ENCODE measurements at places on chromosomes 2 and 18.

DNA sequence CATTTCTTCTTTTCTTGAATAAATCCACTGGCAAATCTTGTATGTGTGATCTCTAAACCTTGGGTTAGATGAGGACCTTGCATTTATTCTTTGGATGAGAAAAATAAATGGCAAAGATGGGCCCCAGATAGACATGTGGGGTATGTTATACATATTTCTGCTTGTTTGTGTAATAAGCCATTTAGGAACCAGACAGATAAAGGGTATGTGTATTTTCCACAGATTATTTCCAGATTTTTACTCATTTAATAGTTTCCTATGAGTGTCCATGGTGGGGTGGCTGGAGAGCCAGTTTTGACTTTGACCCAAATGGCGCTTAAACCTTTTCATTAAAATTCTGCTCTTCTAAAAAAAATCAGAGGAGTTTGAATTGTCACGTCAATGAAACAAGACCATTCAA, 102.8 kb downstream of the MYCN start:
- no peak for DNase-seq

- DNase-seq, result no peak
Measured at GRCh38 chr2:105364436-105365139, 27.2 kb downstream of the C2orf49 start.

DNA sequence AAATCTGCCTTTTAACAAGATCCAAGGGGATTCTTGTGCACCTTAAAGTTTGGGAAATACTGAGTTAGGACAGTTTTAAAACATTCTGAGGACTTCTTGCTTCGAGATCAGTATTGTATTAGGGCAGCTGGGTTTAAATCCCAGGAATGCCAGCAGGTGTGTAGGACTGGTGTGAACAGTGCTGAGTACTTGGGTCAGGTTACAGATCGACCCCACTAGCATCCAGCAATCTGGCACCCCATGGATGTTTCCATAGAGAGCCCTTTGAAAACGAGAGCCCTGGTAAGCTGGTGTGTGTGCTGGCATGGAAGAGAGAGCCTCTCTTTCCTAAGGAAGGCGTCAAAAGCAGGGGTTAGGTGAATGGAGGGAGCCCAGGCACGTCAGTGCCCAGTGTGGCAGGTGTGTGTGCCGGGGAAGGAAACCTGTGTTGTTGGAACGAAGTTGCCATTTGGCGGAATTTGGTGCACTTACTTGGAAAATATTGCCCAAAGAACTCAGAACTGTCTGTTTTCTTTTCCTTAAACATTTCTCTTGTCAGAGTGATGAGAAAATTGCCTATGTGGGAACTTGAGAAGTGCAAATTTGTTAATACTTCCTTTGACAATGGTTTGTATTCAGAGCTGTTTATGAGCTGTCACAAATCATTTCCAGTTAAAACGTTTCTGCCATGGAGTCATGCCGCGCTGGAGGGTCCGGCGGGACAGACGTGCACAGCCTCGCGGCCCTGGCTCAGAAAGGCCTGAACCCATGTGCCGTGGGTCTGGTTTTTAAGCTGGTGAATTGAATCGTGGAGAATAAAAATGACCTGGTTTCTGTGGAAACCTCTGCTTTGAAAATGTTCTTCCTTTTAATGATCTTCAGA, 38.1 kb downstream of the LDLRAD4 start:
- DNase-seq, result no peak

DNA sequence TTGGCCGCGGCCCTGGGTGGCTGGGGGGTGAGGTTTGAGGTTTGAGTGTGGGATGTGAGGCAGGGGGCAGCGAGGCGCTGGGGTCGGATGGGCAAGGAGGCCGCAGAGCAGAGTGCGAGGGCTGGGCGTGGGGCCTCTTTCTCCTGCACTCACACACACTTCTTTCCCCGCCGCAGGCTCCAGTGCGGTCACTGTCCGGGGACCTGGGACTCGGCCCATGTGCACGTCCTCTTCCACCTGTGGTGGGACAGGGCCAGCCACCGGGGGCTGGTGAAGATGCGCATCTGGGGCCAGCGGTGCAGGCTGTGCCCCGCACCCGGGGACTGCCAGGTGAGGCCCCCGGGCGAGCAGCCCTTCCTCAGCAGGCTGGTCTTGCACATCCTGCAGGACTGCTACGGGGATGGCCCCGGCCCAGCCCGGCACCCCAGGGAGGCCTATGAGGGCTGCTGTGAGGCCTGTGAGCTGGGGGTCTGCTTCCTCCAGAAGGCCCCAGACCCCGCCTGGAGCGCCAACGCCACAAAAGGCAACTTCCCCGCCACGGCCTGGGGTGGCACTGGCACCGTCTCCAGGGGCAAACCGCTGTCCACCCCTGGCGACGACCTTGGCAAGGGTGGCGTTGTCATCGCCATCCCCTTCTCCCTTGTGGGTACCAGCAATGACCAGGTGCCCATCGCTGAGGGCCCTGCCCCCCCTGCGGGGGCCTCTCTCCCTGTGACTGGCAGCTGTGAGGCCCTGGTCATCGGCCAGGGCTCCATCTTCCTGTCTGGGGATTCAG, 2.2 kb downstream of the RTP5 start:
- no peak for DNase-seq

DNA sequence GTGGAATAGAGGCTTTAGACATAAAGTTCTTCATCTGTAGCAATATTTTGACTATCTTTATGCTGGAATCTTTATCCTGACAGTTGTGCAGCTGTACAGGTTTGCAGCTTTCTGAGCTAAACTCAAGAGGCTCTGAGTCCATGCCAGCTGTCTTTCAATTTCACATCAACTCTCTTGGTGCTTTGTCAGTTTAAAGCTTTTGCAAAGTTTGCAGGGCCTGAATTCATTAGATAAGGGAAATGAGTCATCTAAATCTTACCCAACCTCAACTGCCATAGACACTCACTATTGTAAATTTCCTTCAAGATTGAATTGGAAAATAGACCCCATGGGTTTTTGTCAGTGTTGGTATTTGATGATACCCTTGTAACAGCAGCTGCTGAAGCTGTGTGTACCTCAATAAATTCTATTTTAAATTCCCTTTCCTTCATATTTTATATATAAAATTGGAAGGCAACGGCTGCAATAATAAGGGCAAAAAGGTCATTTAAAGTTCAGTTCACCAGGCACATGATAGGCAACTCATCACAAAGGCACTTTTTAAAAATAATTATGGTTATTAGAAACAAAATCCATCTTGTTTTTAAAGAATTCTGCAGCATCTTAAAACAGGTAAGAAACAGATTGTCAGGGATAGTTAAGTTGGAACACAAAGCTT, 169.9 kb upstream of the SLC39A10 start:
- DNase-seq, result no peak

DNA sequence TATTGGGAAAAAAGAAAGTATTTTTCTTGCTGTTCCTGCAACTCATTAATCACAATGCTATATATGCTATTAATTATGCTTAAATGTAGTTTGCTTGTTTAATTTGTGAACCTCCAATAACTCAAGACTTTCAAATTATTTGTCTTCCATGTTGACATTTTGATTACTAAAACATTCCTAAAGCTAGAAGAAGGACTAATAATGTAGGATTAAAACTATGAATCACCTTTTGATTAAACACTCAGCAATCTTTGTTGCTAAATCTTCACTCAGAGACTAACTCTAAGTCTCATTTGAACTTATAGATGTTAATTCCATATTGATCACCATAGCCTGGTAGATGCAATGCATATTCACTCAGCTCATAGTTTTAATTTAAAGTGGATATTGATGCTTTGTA, 524.6 kb upstream of the ZEB2 start:
- DNase-seq, result no peak

DNA sequence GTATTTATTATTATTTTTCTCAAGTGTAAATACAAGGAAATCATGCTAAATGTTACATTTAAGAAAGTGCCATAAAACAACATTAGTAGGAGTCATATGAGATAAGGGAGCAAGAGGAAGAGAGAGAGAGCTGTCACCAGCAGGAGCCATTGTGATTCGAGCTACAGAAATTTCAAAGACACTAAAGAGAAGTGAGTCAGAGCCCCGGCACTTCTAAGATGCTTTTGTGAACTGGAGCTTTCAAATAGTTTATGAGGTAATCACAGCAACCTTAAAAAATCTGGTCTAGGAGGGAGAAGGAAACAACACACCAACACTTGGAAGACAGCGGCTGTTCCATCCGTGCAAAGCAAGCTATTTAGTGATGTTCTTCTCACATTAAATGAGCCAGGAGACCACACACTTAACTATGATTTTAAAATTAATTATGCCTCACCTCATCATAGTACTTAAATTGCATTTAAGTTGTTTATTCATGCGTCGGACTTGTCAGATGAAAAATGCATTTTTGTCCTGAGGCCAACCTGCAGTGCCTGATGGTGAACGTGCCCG, 382.7 kb upstream of the SALL3 start:
- DNase-seq, result no peak

DNA sequence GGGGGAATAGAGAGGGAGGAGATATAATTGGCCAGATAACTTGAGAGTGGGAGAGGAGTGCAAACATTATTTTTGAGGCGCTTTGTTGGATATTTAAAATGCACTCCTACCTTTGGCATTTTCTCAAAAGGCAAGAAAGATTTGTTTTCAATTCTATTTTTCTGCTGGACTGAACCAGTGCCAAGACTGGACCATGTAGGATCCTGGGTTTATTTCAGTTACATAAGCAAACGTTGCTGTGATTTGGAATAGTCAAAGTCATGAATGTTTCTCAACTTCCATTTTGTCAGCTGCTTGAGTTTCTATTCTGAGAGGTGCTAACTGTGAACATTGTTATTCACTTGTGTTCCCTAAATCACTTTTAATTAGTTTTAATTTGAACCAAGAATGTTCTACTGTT, 8.9 kb upstream of the CHRNA1 start:
- no peak for DNase-seq

GRCh38 chr2:216117561-216118340, 8.6 kb downstream of the XRCC5 start:
- no peak for DNase-seq

- no peak for DNase-seq
Measured at GRCh38 chr18:3171631-3172030, 48.1 kb downstream of the MYOM1 start.

DNA sequence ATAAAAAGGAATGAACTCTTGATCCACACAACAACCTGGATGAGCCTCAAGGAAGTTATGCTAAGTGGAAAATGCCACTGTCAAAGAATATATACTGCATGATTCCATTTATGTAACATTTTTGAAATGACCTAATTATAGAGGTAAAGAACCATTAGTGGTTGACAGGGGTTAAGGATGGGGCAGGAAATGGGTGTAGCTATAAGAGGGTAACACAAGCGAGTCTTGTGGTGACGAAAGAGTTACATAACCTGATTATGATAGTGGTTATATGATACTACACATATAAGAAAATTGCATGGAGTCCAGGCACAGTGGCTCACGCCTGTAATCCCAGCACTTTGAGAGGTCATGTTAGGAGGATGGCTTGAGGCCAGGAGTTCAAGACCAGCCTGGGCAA, 346.6 kb upstream of the PKDCC start:
- no peak for DNase-seq

- DNase-seq, result no peak
Measured at GRCh38 chr18:54845787-54846186, 17.5 kb downstream of the RAB27B start.

DNA sequence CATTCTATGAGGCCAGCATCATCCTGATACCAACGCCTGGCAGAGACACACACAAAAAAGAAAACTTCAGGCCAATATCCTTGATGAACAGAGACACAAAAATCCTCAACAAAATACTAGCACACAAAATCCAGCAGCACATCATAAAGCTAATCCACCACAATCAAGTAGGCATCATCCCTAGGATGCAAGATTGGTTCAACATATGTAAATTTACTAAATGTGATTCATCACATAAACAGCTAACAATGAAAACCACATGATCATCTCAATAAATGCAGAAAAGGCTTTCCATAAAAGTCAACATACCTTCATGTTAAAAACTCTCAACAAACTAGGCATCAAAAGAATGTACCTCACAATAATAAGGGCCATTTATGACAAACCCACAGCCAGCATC, 65.3 kb downstream of the WDPCP start:
- DNase-seq, result no peak

GRCh38 chr2:181348107-181348837, 108.9 kb upstream of the ITGA4 start:
- no peak for DNase-seq

- DNase-seq, result no peak
Measured at GRCh38 chr2:37892436-37893114, 32.5 kb upstream of the RMDN2 start.

DNA sequence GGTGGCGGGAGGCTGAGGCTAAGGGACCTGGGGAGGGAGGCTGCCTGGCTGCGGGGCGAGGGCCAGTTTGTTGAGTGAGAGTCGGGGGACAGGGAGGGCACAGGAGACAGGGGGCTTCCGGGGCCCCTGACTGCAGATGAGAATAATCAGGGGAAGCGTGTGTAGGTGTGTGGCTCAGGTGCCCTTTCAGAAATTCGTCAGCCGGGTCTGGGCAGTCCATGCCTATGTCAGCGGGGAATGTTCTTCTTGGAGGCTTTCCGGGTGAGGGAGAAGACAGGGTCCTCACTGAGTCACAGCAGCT, 52.3 kb upstream of the OTOF start:
- DNase-seq, result no peak

- peak; percentile 40 for DNase-seq
Measured at GRCh38 chr2:241540771-241541561, 17.6 kb upstream of the BOK start.

- no peak for DNase-seq
Measured at GRCh38 chr18:29753379-29753778, 1289.2 kb downstream of the DSC3 start.

DNA sequence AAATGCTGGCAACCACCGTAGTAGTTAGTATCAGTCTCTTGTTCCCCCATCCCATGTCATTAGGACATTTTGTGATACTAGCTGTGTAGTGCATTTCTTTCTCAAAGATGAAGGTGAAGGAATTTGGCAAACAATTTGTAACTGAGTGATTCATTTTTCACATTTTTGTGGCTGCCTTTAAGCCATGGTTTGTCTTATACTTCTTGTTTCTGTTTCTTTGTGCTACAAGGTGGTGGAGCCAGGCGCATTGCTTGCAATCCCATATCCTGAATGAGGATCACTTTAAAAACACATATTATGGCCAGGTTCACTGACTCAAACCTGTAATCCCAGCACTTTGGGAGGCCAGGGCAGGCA, 40.6 kb downstream of the GPD2 start:
- no peak for DNase-seq

DNA sequence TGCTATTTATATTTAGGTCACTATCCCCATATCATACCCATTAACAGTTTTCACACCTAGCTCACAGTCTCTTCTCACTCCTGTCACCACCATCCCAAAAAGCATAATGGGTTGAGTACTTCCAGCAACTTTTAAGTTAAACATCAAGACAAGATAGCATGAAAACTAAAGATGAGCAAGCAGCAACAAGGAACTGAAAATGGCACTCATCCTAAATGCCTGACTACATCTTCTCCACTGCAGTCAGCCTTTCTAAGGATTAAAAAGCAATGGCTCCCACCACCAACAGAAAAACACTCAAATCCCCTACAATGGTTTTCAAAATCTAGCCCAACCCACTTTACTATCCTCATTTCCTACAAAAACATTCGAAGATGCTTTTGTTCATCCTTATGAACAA, 38.2 kb downstream of the CUL3 start:
- no peak for DNase-seq

GRCh38 chr2:88897715-88898114, 206.2 kb downstream of the RPIA start:
- no peak for DNase-seq

GRCh38 chr2:196655761-196656160, 16.2 kb downstream of the CCDC150 start:
- no peak for DNase-seq
